ENCODE measurements at places on chromosomes 3 and 15.

GRCh38 chr3:126380011-126380768 is 14.5 kb upstream of the CFAP100 start:
- DNase-seq: no peak

DNA sequence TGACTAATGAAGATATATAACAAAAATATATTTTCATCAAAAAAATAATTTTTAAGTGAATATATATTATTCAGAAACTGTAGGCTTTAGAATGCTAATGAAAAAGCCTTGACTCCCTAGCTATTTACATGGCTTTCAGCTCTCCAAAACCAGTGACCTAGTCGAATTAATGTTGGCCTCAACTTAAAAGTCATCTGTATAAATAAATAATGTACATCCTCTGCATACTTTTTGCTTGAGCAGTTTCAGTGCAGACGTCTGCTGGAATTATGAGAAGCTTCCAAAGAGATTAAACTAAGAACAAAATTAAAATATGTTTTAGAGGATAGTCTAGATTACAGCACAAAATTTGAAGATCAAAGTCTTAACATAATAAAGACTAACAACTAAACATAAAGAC is 520.4 kb upstream of the ALCAM start:
- no peak for DNase-seq

GRCh38 chr3:189278221-189278620 is 106.5 kb downstream of the TPRG1 start:
- DNase-seq: no peak

- no peak for DNase-seq
Measured at GRCh38 chr3:3429841-3430240, 250.3 kb upstream of the CRBN start.

DNA sequence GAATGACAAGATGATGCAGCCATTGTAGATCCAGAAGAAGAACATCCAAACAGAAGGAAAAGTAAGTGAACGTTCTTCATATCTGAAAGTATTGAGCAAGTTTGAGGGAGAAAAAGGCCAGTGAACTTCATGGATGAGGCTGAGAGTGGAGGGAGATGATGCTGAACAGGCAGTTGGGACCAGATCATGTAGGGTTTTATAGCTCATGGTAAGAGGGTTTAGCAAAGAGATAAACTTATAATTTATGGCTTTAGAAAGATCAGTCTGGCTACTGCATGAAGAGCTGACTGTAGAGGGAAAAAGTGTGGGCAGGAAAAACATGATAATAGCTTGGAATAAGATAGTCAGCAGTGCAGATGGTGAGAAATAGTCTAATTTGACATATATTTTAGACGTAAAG is 192.6 kb upstream of the LPP start:
- no peak for DNase-seq

- no peak for DNase-seq
Measured at GRCh38 chr15:100760357-100760903, 119.2 kb upstream of the ALDH1A3 start.

- DNase-seq: no peak
Measured at GRCh38 chr3:69983546-69984265, 15.8 kb upstream of the SAMMSON start.

GRCh38 chr3:175070946-175071345 is 211.8 kb downstream of the NAALADL2 start:
- DNase-seq: no peak

- DNase-seq: no peak
Measured at GRCh38 chr15:56977232-56977631, 58.8 kb downstream of the TCF12 start.

DNA sequence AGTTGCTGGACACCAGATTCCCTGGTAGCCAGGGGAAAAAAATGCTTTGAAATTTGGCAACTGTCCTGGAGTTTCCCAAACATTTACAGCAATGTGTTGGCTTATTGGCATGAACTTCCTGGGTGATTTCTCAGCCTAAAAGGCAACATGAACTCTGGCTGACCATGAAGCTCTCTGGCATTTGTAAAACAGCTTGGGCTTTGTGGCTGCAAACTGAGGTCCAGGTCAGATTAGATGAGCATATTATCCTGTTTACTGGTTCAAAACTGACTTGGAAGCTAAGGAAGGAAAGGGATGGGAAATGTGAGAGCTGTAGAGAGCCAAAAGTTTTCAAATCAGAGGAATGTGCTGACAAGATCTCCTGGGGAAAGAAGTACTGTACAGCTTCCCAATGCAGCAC is 139.0 kb downstream of the P3H2 start:
- DNase-seq: no peak

DNA sequence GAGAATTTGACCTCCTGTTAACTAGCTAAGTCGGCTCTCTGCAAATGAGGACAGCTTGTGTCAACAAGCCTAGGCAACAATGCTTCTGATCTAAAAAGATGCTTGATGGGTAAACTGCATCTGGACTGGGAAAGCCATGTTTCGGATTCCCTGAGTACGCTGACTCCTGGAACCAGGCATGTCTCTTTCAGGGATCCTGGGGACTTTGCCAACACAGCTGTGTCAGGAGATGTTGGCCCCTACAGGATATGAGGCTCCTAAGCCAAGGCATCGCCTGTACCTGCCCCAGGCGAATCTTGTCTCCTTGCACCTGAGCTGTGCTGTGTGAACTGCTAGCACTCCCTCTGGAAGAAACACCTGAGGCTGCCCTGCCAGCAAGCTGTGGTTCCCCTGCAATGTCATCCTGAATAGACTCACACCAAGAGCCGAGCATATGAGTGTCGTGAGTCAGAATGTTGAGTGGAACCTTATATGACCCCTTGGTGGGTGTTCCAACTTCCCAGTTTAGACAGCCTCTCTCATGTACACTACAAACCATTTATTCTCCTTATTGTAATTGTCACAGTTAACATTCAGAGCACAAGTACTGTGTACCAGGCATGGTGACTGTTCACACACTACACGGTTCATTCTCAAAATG is 17.0 kb downstream of the EOGT start:
- DNase-seq: no peak

DNA sequence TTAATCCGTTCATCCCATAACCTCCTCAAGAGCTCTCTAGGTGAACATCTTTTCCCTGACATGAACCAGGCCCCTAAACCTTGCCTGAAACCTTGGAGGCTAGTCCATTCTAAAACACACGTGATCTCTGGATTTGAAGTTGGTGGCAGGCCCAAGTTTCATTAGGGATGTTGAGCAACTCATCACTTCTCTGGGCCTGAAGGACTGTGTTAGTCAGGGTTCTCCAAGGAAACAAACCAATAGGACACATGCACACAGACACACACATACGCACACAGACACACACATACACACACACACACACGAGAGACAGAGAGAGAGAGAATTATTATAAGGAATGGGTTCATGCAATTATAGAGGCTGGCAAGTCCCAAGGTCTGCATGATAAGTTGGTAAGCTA is 31.9 kb downstream of the ACAN start:
- no peak for DNase-seq

DNA sequence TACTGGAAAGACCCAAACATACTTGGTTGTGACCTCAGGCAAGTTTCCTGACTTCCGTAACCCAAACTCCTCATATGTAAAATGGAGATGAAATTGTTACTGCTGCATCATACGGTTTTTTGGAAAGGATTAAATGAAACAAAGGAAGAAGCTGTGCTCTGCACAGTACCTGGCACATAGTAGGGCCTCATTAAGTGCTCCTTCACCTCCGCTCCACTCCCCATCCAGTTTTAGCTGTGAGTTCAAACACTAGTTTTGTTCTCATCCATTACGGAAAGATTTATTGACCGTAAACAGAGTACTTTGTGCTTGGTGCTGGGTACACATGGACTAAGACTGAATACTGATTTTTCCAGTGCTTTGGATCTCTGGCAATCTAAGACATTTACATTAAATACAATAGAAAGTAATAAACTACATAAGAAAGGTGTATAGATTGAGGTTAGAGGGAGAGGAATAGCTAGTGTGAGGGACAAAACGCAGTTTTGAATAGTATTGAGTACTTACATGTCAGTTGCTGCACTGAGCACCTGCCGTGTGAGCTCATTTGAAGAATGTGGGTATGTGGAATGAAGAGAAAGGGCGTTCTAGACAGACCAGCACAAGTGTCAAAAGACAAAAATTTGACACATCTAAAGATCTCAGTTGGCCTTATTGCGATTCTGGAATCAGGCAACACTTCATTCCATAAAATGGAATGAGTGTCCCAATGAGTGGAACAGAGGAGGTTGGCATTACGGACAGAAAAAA is 594 bp upstream of the ICE2 start:
- DNase-seq: no peak

DNA sequence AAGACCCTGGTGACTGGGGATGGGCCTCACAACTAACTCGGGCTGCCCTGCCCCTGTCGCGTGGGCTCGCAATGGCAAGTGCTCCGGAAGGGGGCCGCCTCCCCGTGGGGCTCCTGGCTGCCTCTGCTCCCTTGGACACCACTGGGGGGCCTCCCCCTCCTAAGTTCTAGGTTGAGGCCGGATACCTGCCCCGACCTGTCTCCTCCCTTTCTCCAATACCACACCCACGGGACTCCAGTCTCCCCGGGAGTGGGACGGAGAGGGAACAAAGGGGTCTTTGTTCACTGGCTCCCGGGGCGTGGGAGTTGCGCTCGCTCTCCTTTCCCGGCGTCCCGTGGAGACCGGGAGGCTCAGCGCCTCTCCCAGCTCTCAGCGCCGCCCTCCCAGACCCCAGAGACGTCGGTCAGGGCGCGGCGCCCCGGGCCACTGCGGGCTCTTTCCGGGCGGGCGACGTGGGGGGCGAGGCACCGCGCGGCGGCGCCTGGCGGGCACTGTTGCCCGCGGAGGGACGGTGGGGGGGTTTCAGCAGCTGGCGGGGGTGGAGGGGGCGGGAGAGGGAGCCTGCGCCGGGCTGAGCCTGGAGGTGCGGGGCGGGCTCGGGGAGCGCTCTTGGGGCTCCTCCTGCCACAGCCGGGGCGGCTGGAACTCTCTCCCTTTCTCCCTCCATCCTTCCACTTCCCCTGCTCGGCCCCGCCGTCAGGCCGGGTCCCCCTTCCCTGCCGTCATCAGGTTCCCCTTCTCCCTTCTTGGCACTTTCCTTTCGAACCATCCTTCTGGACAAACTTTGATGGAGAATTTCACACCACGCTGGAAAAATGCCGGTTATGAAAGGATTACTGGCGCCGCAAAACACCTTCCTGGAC is at the start of gene KCNH8:
TSS of gene KCNH8 (plus strand) at position 606 of the 863 bp plus-strand sequence. CDS start at position 816, 210 bp downstream.
- no peak for DNase-seq

DNA sequence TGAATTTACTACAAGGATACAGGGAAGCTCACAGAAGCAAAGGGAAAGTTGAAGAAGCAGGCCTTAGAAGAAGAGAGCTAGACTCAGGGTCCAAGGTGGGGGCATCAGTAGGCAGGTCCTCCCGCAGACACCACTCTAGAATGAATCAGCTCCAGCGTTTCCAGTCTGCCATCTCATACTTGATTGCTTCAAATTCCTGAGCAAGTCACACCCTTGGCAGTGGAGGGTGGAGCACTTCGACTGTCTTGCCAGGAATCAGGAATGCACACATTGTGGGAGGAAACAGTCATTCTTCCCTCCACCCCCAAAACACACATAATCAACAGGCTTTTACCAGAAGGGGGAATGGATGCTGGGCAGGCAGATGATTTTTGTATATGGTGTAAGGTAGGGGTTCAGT is 78.5 kb downstream of the CHCHD6 start:
- no peak for DNase-seq

DNA sequence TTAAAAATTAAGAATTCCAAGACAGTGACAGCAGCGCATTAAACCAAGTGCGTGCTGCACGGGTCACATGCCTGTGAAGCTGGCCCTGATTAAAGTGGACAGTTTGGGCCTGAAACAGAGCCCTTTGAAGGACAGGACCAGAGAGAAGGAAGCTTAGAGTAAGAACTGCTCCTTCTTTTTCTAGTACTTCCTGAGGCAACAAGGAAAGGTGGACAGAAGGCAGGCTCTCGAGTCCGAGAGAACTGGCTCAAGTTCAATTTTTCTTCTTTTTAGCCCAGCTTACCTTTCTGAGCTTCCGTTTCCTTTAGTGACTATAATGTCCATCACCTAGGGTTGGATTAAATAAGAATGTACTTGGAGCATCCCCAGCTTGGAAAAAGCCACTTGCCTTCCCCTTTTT is 26.9 kb downstream of the ANP32A start:
- no peak for DNase-seq

GRCh38 chr3:64023187-64023860 is at the start of gene PSMD6:
Gene PSMD6 (minus strand): TSS chr3:64023494. CDS start chr3:64023419, 75 bp downstream.
- DNase-seq: peak; percentile 95

- DNase-seq: no peak
Measured at GRCh38 chr3:135444058-135444457, 521.5 kb upstream of the PPP2R3A start.

DNA sequence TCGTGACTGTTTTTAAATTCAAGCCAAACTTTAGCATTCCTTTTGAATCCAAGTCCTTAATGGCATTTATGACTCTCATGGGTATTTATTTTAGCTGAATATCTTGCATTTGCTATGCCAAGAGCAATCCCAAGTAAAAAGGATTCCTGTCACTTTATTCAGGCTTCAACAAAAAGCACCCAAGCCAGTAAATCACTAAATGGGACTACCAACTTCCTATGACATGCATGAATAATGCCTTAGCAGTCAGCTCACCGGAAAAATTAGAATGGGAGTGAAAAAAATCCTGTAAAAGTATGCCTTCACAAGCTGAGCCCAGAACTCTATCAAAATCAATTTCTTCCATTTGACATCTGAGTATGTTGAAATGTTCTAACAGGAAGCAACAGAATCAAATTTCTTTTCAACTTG is 1297.9 kb downstream of the ROBO2 start:
- DNase-seq: no peak

- DNase-seq: no peak
Measured at GRCh38 chr3:20326541-20326940, 140.5 kb upstream of the SGO1 start.

DNA sequence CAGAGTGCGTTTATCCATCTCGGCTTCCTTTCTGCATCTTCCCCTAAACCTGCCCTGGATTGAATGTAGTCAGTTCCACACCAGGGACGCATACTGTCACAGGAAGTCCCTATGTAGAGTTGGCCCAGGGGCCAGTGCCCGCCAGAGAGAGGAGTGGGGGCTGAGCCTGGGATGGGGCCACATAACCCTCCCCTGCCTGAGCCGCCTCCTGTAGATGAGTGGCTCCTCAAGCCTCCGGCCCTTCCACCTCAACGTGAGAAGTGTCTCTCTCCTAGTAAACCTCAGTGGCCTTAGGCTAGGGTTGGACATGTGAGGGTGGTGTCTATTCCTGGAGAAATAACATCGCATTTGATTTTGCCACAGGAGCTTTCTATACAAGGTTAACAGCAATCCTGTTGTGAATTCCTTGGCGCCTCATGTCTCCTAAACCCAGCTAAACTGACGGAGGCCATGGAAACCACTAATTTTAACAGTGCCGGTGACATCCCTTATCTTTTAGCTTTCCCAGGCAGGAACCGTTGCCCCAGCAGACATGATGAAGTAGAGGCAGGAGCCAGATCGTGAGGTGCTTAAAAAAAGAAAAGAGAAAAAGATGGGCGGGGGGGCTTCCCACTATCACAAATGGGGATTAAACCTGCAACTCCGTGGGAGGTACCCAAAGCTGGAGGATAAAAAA is 171.1 kb downstream of the CHDH start:
- DNase-seq: no peak

- no peak for DNase-seq
Measured at GRCh38 chr3:71515636-71516365, 67.7 kb downstream of the FOXP1 start.
